Fibroblast of pulmonary artery (primary cell): ENCODE measurements at places on chromosomes 12 and 14.

DNA sequence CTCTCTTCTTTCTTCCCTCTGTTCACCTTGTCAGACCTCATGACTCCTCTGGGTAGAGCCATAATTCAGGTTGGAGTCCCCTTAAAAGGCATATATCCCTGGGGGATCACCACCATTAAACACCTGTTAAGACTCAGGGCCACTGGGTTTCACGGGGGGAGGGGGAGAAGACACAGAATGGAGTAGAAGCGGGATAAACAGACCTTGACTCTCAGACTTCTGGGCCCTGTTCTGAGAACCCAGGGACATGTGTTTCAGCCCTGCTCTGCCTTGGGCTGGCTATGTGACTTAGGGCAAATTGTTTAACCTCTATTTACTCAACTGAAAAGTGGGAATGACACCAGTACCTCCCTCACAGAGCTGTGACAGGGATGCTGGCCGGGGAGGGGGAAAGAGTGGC lies 4.6 kb downstream of the CDH24 start:
- DNase-seq: no peak

GRCh38 chr12:109421355-109422087 lies 55.6 kb downstream of the KCTD10 start:
- DNase-seq: no peak

DNA sequence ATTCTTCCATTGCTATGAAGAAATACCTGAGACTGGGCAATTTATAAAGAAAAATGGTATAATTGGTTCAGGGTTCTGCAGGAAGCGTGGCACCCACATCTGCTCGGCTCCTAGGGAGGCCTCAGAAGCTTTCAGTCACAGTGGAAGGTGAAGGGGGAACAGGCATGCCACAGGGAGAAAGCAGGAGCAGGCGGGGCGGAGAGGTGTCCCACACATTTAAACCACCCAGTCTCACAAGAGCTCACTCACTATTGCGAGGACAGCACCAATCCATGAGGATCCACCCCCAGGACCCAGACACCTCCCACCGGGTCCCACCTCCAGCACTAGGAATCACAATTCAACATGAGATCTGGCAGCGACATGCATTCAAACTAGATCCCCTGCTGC lies 56.0 kb upstream of the C14orf180 start:
- no peak for DNase-seq

DNA sequence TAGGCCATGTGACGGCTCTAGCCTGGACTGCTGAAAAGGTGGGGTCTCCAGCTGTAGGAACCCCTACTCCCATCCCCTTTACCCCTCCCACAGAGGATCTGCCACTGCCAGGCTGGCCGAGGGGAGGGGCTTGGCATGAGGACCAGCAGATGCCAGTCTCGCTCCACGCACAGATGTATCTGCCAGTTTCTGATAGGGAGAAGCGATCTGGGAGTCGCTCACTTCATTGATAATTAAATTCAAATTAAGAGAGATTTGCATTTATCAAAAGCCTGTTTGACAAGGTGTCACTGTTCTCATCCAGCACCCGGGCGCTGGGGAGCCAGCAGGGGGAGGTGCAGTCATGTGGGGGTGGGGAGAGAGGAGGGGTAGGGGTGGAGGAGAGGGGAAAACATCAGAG lies 217.6 kb upstream of the MYL2 start:
- DNase-seq: no peak

- no peak for DNase-seq
Measured at GRCh38 chr14:105891631-105892452, 365.5 kb downstream of the TMEM121 start.

GRCh38 chr12:21731144-21731543 lies 43.4 kb downstream of the KCNJ8 start:
- no peak for DNase-seq

DNA sequence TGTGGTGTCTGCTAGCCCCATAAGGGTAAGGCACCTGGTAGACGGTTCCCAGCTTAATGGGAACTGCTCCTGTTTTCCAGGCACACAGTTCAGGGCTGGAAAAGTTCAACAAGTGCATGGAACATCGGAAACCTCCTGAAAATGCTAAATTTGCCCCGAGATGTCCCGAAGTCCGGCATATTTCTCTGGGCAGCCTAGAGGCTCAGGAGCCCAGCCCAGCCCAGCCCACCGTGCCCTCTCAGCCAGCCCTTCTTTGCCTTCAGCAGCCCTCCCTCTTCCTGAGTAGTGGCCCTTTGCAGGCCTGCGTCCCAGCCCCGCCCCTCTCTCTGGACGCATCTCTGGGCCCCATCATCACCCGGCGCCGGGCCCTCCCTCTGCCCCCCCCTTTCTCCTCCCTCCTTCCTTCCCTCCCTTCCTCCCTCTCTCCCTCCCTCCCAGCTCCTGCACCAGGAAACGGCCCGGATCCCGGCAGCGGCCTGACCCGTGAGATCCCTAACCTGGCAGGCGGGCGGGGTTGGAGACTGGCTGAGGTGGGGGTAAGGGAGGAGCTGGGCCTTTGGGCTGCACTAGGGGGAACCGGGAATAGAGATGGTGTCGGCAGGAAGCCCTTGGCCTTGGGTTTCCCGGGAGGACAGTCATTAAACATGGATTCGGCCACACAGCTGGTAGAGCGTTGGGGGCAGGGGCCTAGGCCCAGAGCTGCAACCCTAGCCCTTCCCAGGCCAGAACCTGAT lies at the start of gene BCL2L2:
Gene BCL2L2 (plus strand): TSS at position 422 of the 734 bp plus-strand sequence. CDS start 935 bp downstream, outside the sequence.
- DNase-seq: peak; percentile 91

- no peak for DNase-seq
Measured at GRCh38 chr14:57987596-57988300, 121.9 kb upstream of the SLC35F4 start.

DNA sequence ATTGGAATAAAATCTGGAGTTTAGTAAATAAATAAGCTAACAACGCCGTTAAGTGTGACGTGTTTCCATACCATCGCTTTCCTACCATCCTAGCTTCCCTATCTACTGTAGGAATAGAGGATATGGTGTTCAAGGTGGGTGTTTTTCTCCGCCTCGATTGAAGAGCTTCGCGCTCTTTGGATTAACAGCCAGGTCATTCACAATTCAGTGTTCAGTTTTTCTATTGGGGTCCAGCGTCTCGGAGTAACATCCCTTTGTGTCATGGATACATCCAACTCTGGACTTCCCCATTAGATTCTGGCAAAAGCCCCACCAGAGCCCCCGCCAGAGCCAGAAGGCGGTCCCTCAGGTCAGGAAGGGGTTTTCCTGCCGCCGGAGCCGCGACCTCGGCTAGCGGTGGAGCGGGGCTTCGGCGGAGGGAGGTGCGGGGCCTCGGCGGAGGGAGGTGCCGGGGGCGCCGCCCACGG lies 1.2 kb upstream of the SRGAP1 start:
- no peak for DNase-seq

GRCh38 chr12:49689785-49690184 lies 17.4 kb downstream of the FMNL3 start:
- DNase-seq: no peak

DNA sequence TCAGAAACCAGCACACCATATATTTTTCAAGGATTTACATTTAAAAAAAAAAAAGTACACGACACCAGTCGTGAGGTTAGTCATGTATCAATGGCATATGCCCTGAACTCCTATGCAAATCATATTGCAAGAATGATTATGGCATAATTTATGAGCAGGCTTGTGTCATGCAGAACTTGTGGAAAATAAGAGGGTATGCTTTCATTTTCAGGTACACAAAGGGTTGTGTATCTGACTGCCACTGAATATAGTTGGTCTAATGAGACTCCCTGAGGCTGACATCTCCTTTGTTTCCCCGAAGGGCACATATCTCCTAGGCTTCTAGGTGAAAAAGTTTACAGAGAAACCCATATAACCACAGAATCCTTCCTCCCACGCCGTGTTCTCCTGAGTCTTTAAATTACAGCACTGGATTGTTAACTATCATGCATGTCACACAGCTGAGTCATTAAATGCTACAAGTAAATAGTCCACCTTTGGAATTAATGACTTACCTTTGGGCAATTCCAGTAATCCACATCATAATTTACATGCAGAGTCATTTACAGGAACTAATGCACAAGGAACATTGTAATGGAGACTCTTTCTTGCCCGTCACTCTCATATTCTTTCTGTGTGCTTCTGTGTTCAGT lies 356.7 kb upstream of the DIO2 start:
- DNase-seq: no peak
